Muscle of leg (tissue), 16 donors: ENCODE measurements at places on chromosomes 6 and 20. TPM values are rescaled to one million over a fixed set of nuclear protein-coding genes. Genes with fewer than 3 reads are reported as not detected.

DNA sequence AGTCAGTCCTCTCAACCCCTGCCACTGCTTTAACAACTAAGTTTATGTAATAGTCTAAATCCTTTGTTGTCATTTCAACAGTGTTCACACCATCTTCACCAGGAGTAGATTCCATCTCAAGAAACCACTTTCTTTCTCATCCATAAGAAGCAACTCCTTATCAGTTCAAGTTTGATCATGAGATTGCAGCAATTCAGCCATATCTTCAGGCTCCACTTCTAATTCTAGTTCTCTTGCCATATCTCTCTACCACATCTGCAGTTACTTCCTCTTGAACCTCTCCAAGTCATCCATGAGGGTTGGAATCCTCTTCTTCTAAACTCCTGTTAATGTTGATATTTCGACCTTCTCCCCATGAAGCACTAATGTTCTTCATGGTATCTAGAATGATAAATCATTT lies 57.9 kb upstream of the FOXO3 start:
- H3K4me1 ChIP-seq = no peaks in the 10 kb centered on the region
- H3K36me3 ChIP-seq = peaks cover 5% of the 10 kb centered on the region
- no peaks in the 10 kb centered on the region for H3K27me3 ChIP-seq
- DNase-seq = no peak
- no peak overlapping the region for H3K27ac ChIP-seq
- H3K4me3 ChIP-seq = no peak overlapping the region

- no peak overlapping the region for H3K27ac ChIP-seq
- H3K4me3 ChIP-seq = no peak overlapping the region
- H3K4me1 ChIP-seq = no peaks in the 10 kb centered on the region
Observed at GRCh38 chr6:144870782-144871181, 585.6 kb downstream of the UTRN start.

GRCh38 chr6:30883685-30884520 lies at the start of gene DDR1:
Gene DDR1, plus strand, starts transcription at chr6:30884519. Its CDS starts 4,211 bp downstream, at chr6:30888730.
- H3K27ac ChIP-seq = peak within 1 kb of the TSS; percentile 93
- peak within 1 kb of the TSS; percentile 66 for H3K4me3 ChIP-seq
- H3K36me3 ChIP-seq = peaks cover 6% of the 10 kb centered on the region
- peaks cover 71% of the 10 kb centered on the region for H3K4me1 ChIP-seq

GRCh38 chr6:35320031-35320410 lies 22.3 kb upstream of the PPARD start:
- H3K36me3 ChIP-seq = no peaks in the 10 kb centered on the region
- H3K4me1 ChIP-seq = peaks cover 14% of the 10 kb centered on the region
- no peak for DNase-seq
- H3K27me3 ChIP-seq = no peaks in the 10 kb centered on the region
- H3K27ac ChIP-seq = no peak overlapping the region

DNA sequence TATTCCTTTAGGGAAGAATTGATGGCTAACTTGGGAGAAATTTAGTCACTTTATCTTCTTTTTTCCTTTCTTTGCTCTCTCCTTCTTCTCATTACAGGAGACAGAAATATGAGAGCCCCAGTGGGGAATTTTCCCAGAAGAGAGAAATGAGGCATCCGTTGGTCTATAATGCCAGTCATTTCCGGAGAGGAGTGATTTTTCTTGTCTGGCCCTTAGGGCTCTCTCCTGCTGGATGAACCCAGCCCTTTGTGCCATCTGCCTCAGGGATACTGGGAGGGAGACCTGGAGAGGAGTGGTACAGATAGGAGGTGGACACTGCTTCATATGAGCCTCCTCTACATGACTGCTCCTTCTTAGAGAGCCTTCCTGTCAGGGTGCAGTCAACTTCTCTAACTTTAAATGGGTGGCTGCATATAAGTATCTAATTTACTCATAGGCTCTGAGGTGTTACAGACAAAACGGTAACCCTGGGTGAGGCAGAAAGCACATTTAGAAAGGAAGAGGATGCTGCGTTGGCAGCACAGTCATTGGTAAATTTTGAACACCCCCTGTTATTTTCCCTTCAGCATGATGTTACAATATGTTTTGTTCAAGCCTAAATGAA lies 21.9 kb downstream of the RIMS1 start:
- H3K4me3 ChIP-seq = no peak overlapping the region
- H3K36me3 ChIP-seq = no peaks in the 10 kb centered on the region
- no peaks in the 10 kb centered on the region for H3K4me1 ChIP-seq

DNA sequence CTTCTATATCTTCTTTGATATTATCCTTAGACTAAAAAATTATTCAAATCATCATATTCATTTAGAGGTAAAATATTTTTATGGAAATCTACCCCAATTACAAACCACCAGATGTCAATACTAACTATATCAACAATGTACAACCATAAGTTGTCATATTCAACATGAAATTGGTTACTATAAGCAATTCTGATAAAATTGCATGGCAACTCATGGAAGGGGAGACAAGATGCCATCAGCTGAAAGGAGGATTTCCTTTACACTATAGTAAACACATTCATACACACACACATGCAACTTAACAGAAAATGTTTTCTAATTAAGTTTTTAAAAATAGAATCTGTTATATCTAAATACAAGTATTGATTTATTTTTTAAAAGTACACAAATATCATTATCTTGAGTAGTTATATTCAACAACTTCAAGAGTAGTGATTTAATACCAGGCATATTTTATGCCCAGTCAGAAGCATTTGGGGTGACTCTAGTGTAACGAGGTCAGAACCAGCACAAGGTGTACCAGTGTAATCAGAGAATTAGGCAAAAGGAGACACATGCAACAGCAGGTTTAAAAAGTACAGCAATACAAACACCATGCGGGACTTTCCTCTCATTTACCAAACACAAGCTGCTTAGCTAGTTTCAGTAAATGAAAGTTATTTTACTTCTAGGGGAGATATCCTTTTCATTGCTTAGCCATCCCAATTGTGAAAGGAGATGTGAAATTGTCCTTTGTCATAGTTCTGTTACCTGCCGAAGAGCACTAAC lies 1.0 kb downstream of the FILIP1 start:
- H3K27me3 ChIP-seq = no peaks in the 10 kb centered on the region
- no peaks in the 10 kb centered on the region for H3K36me3 ChIP-seq
- H3K4me1 ChIP-seq = peaks cover 8% of the 10 kb centered on the region

- no peak overlapping the region for H3K27ac ChIP-seq
- no peak overlapping the region for H3K4me3 ChIP-seq
Observed at GRCh38 chr20:18139832-18140231, 2.2 kb downstream of the KAT14 start.

DNA sequence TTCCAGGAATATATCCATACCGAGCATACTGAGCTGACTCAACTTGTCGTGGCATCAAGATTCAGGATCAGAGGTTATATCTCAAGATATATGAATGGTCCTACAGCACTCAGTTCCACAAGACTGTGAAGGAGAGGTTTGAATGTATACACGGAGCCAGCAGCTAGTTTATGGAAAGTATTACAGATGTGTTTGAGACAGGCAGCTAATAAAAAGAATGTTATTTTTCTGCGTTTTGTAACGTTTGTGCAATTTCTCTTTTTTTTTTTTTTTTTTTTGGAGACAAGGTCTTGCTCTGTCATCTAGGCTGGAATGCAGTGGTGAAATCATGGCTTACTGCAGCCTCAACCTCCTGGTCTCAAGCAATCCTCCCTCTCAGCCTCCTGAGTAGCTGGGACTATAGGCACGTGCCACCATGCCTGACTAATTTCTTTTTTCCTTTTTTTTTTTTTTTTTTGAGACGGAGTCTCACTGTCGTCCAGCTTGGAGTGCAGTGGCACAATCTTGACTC lies 3.4 kb upstream of the FAM110A start:
- DNase-seq = no peak
- H3K36me3 ChIP-seq = no peaks in the 10 kb centered on the region
- H3K4me3 ChIP-seq = no peak overlapping the region
- no peak overlapping the region for H3K27ac ChIP-seq

DNA sequence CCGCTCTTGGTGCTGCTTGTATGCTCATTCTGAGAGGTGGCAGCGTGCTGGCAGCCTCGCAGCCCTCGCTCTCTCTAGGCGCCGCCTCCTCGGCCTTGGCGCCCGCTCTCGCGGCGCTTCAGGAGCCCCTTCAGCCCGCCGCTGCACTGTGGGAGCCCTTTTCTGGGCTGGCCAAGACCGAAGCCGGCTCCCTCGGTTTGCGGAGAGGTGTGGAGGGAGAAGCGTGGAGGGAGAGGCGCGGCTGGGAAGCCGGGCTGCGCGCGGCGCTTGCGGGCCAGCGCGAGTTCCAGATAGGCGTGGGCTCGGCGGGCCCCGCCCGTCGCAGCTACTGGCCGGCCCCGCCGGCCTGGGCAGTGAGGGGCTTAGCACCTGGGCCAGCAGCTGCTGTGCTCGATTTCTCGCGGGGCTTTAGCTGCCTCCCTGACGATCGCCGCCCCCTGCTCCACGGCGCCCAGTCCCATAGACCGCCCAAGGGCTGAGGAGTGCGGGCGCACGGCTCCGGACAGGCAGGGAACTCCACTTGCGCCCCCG lies 19.5 kb upstream of the FAM8A1 start:
- peak; percentile 49 for DNase-seq
- H3K36me3 ChIP-seq = no peaks in the 10 kb centered on the region
- H3K4me1 ChIP-seq = peaks cover 7% of the 10 kb centered on the region
- peak overlapping the region; percentile 47 for H3K4me3 ChIP-seq
- H3K27ac ChIP-seq = peak overlapping the region; percentile 62

Gene UQCC2
- 99.9 TPM for total RNA-seq

Gene CAP2
- total RNA-seq = 56.3 TPM

Gene FOXC1
- total RNA-seq = 1.2 TPM

Gene ADGRG6
- total RNA-seq = 12.1 TPM

Gene CDH22
- total RNA-seq = 0.13 TPM

Gene MOXD1
- total RNA-seq = 3.1 TPM

Gene WFDC2
- 0.13 TPM for total RNA-seq

Gene BCKDHB
- 24.0 TPM for total RNA-seq

Gene RNF114
- total RNA-seq = 42.1 TPM

Gene FAM217B
- total RNA-seq = 13.1 TPM
